ENCODE measurements at places on chromosomes 16 and 17.

- no peak for DNase-seq
Observed at GRCh38 chr16:78892951-78893733, 707.4 kb downstream of the MAF start.

DNA sequence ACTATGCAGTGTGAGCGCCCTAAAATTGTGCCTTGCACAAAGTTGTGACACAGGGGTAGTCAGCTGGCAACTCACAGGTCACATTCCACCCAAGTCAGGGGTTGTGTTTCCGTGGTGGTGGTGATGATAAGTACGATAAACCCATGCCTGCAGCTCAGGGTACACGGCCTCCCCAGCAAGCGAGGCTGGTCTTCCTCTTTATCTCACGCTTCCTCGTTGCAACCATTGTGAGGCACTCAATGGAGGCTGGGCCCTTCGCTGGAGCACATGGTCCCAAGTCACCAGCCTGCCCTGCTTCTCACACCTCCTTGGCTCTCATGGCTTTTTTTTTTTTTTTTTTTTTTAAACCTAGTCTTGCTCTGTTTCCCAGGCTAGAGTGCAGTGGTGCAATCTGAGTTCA, 307.5 kb downstream of the CPPED1 start:
- no peak for DNase-seq

- no peak for DNase-seq
Observed at GRCh38 chr16:5854027-5854426, 756.4 kb upstream of the EEF2KMT start.

- no peak for DNase-seq
Observed at GRCh38 chr17:65664266-65664665, 102.8 kb upstream of the AXIN2 start.

- DNase-seq: no peak
Observed at GRCh38 chr16:71726476-71727315, 2.2 kb upstream of the PHLPP2 start.

- DNase-seq: no peak
Observed at GRCh38 chr17:82656266-82656665, 8.0 kb upstream of the WDR45B start.

DNA sequence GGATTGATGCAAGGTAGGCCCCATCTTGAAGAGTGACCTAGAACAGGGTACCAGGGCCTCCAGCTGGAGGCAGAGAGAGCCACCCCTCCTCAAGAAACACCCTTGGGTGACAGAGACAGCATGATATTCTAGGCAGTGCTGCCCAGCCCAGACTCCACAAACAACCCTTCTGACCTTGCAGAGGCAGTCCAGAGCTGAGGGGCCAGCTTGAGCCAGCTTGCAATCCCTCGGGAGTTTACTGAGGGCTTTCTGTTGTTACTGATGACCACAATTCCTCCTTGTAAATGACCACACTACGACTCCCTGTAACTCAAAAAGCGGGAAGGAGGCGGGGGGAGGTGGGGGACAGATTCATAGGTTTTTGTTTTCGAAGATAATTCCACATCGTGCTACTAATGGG, 18.6 kb upstream of the MNT start:
- DNase-seq: no peak

DNA sequence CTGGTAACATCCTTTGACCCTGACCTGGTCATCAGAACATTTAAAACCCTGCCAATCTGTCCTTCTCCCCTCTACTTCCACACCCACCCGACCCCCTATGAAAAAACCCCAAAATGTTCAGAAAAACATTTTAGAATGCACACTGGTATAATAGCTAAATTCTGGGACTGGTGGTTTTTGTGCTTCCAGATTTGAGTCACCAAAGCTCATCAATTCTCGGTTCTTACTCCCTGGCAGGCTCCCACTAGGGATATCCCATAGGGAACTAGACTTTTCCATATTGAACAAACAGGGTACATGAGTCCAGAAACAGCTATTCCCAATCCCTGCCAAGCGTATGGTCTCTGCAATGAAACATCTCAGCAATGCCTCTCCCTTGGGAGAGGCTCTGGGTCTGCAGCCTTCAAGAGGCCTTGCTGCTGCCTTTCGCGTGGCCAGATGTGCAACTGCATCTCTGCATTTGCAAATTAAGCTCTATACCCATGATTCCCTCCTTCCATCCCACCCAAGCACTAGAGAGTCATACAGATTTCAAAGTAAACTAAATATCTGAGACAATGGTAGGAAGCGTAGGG, 67.7 kb downstream of the SMG6 start:
- DNase-seq: no peak

- DNase-seq: no peak
Observed at GRCh38 chr16:28145796-28146195, 66.0 kb downstream of the XPO6 start.

GRCh38 chr16:31284926-31285325, 25.2 kb downstream of the ITGAM start:
- DNase-seq: no peak

DNA sequence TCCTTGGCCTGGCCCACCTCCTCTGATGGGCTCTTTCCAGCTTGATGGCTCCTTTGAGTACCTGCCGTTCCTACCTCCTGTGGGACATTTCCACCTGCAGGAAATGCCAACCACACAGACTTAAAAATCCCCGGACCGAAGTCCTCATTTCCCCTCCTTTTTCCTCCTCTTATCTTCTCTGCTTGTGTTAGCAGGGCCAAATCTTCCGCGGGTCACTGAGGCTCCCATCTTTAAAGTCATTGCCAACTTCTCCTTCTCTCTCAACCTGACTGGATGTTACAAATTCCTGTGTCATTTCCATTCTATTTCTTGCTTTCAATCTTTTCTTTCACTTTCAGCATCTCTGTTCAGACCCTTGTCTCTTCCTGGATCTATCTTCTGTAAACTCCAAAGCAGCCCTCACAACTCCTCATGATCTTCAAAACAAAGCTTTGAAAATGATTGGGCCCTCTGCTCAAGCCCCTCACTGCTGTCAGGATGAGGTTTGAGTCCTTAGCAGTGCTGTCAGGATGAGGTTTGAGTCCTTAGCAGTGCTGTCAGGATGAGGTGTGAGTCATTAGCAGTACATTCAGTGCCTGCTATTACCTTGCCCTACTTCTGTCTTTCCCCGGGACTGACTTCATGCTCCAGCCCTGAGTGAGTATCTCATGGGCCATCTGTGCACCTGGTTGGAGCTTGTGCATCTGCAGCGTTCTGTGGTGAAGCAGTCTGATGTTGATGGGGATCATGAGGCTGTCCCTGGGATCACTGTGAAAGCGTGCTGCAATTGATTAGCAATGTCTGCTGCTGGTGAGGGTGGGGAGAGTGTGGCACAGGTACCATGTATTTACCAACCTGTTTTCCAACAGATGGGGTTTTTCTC, 100.1 kb downstream of the IRF8 start:
- DNase-seq: no peak

DNA sequence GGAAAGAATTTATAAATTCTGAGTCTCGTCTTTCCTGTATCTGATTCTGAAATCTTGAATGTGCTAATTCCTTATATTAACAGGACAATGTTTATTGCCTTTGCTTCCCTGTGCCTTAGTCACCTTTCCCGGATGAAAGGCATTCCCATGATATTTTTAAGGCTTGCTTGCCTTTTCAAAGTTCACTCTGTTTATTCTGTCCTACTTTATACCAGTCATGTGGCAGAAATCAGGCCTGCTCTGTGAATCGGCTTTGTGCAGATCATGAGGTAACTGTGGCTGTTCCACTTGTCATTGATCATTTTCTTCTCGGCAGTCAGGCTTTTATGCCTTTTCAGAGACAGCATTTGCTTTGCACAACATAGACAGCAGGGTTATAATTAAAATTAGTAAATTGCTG, 28.8 kb upstream of the ABCC11 start:
- no peak for DNase-seq

DNA sequence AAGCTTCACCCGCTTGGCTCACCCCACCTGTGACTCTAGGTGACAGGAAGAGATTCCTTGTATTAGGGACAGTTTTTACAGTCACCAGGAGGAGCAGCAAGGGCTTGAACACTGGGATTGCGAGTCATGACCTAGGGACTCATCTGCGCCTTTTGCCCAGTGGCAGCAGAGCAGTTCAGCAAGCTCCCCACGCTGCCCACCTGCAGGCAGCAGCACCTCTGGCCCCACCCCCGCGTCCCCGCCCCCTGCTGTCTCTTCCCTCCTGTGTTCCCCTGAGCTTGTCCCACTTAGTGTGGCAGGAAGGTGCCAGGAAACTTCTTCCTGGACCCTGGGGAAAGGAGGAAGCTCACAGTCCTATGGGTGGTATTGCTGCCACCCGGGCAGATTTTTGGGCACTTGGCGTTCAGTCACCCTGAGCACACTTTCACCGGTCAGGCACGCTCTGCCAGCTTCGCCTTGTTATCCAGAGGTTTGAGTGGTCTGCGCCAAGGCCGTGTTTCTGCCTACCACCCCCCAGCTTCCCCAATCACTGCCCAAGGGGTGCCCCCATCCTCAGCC, 8.7 kb downstream of the MMP15 start:
- DNase-seq: no peak

GRCh38 chr17:80492343-80493136, 16.1 kb upstream of the NPTX1 start:
- DNase-seq: no peak

GRCh38 chr16:6297666-6298410, 1034.8 kb upstream of the RBFOX1 start:
- no peak for DNase-seq

DNA sequence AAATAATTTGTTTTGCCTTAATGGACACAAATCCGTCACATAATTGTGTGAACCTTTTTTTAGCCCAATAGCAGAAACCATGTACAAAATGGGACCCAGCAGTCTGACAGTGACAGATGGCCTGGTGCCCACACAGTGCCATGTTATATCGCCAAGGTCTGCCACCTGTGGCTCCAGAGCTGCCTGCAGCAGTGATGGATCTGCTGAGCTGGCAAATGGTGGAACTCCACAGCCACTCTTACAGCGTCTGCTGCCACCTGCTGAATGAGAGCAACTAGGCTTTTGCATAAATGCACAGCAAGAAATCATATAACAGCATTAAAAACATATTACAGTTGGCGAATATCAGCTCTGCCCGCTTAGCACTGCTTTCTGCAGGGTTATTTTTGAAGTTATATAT, 59.4 kb downstream of the NUP93 start:
- peak; percentile 47 for DNase-seq

- no peak for DNase-seq
Observed at GRCh38 chr16:81620796-81621195, 158.3 kb upstream of the PLCG2 start.

GRCh38 chr16:11747949-11748403, 5.3 kb upstream of the TXNDC11 start:
- no peak for DNase-seq
